ENCODE measurements at places on chromosomes 16 and 17. TPM values are rescaled to one million over a fixed set of nuclear protein-coding genes. Genes with fewer than 3 reads are reported as not detected.
A peak's percentile ranks its signal among the peaks of the same experiment; 100 is the strongest.

- peaks cover 18% of the 10 kb centered on the region for H3K36me3 ChIP-seq
- H3K27me3 ChIP-seq, result no peaks in the 10 kb centered on the region
- peaks cover 39% of the 10 kb centered on the region for H3K4me1 ChIP-seq
- DNase-seq, result no peak
- peak overlapping the region; percentile 71 for H3K27ac ChIP-seq
- H3K4me3 ChIP-seq, result no peak overlapping the region
These were observed 13.7 kb downstream of the TENT4B start for GRCh38 chr16:50166511-50167500.

DNA sequence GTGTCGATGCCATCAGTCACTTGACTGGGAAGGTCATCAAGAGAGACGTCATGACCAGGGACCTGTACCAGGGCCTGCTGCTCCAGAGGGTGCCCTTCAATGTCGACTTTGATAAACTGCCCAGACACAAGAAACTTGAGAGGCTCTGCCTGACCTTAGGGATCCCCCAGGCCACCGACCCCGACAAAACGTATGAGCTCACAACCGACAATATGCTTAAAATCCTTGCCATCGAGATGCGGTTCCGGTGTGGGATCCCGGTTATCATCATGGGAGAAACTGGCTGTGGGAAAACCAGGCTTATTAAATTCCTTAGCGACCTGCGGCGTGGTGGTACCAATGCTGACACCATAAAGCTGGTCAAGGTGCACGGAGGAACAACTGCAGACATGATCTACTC, 69.6 kb upstream of the ENDOV start:
- no peaks in the 10 kb centered on the region for H3K27me3 ChIP-seq
- H3K36me3 ChIP-seq, result peaks cover 90% of the 10 kb centered on the region
- H3K4me1 ChIP-seq, result peaks cover 33% of the 10 kb centered on the region
- DNase-seq, result no peak

SMARCD2 gene
- total RNA-seq, result 152 TPM

GRCh38 chr16:48592839-48593429, 17.0 kb downstream of the N4BP1 start:
- no peak overlapping the region for H3K4me3 ChIP-seq
- no peak for DNase-seq
- H3K27me3 ChIP-seq, result no peaks in the 10 kb centered on the region
- H3K36me3 ChIP-seq, result peaks cover 92% of the 10 kb centered on the region
- no peak overlapping the region for H3K27ac ChIP-seq
- peaks cover 35% of the 10 kb centered on the region for H3K4me1 ChIP-seq

GRCh38 chr17:68734187-68734900, 133.2 kb upstream of the FAM20A start:
- no peaks in the 10 kb centered on the region for H3K36me3 ChIP-seq
- H3K27ac ChIP-seq, result no peak overlapping the region
- no peak for DNase-seq
- no peak overlapping the region for H3K4me3 ChIP-seq
- H3K4me1 ChIP-seq, result no peaks in the 10 kb centered on the region

GRCh38 chr17:44354582-44355561, 8.8 kb downstream of the FAM171A2 start:
- peaks cover 13% of the 10 kb centered on the region for H3K36me3 ChIP-seq
- DNase-seq, result peak; percentile 58
- H3K27ac ChIP-seq, result no peak overlapping the region
- no peak overlapping the region for H3K4me3 ChIP-seq

KSR1 gene
- total RNA-seq, result 47.6 TPM

GRCh38 chr16:22308824-22309520, 11.8 kb downstream of the POLR3E start:
- DNase-seq, result no peak
- H3K4me1 ChIP-seq, result no peaks in the 10 kb centered on the region
- no peaks in the 10 kb centered on the region for H3K27me3 ChIP-seq

DNA sequence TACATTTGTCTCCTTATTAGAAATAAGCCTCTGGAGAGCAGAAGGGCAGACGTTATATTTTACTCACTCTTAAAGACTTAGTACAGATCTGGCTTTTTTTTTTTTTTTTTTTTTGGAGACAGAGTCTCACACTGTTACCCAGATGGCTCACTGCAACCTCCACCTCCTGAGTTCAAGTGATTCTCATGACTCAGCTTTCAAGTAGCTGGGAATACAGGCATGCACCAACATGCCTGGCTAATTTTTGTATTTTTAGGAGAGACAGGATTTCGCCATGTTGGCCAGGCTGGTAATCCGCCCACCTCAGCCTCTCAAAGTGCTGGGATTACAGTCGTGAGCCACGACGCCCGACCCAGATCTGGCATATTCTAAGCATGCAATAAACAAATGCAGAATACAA, 36.4 kb upstream of the TMEM97 start:
- peaks cover 42% of the 10 kb centered on the region for H3K27me3 ChIP-seq
- DNase-seq, result no peak
- H3K27ac ChIP-seq, result no peak overlapping the region
- peaks cover 3% of the 10 kb centered on the region for H3K36me3 ChIP-seq

GRCh38 chr16:27526180-27526579, 23.5 kb downstream of the GTF3C1 start:
- H3K27ac ChIP-seq, result no peak overlapping the region
- no peak for DNase-seq
- H3K4me1 ChIP-seq, result peaks cover under 1% of the 10 kb centered on the region
- no peak overlapping the region for H3K4me3 ChIP-seq

- H3K27ac ChIP-seq, result no peak overlapping the region
- H3K4me1 ChIP-seq, result no peaks in the 10 kb centered on the region
- no peaks in the 10 kb centered on the region for H3K36me3 ChIP-seq
- no peak overlapping the region for H3K4me3 ChIP-seq
These were observed 622.1 kb upstream of the CDH5 start for GRCh38 chr16:65744401-65744800.

DNA sequence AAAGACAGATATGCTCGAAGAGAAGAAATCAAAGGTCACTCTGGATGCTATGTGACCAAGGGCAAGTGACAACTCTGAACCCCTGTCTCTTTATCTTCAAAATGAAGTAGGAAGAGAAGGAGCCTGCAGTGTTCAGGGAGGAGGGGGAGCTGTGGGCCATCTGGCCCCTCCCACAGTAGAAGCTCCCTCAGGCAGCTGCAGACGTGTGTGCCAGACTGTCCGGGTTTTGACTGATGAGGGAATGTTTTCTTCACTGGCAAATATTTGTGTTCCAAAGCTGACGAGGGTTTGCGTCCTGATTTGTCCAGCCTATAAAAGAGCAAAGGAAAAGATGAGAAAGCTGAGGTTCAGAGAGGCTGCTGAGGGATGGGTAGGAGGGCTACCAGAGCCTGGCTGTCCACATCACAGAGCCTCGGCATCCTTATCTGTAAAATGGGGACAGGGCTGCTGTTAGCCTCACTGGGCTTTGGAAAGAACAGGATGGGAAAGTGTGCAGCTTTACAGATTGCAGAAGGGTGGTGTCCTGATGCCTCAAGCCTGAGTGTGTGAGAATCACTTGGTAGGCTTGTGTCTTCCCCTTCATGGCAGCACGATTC, 1.8 kb upstream of the GINS2 start:
- H3K27me3 ChIP-seq, result peaks cover 4% of the 10 kb centered on the region
- H3K4me1 ChIP-seq, result peaks cover 18% of the 10 kb centered on the region
- H3K27ac ChIP-seq, result no peak overlapping the region
- no peak for DNase-seq
- no peak overlapping the region for H3K4me3 ChIP-seq

- no peak overlapping the region for H3K4me3 ChIP-seq
- peaks cover 13% of the 10 kb centered on the region for H3K4me1 ChIP-seq
- no peak for DNase-seq
- H3K36me3 ChIP-seq, result peaks cover 22% of the 10 kb centered on the region
These were observed 33.2 kb downstream of the TUBD1 start for GRCh38 chr17:59859444-59860025.

GRCh38 chr16:30651124-30652004, 604 bp downstream of the PRR14 start:
- peaks cover 39% of the 10 kb centered on the region for H3K36me3 ChIP-seq
- peak; percentile 85 for DNase-seq
- no peaks in the 10 kb centered on the region for H3K27me3 ChIP-seq
- H3K4me3 ChIP-seq, result peak overlapping the region; percentile 96
- H3K27ac ChIP-seq, result peak overlapping the region; percentile 95

CYGB gene
- total RNA-seq, result not detected

GRCh38 chr16:74726716-74727115, 26.1 kb upstream of the MLKL start:
- no peak overlapping the region for H3K4me3 ChIP-seq
- no peaks in the 10 kb centered on the region for H3K27me3 ChIP-seq
- H3K36me3 ChIP-seq, result no peaks in the 10 kb centered on the region
- H3K4me1 ChIP-seq, result peaks cover 8% of the 10 kb centered on the region
- DNase-seq, result peak; percentile 37

GRCh38 chr17:8151641-8152111, 528 bp downstream of the PER1 start:
- H3K27me3 ChIP-seq, result no peaks in the 10 kb centered on the region
- peak; percentile 43 for DNase-seq
- peak overlapping the region; percentile 84 for H3K27ac ChIP-seq
- peak overlapping the region; percentile 84 for H3K4me3 ChIP-seq

SPATA22 gene
- not detected for total RNA-seq

GAS2L2 gene
- not detected for total RNA-seq

GRCh38 chr17:7717756-7718350, 309 bp downstream of the DNAH2 start:
- H3K36me3 ChIP-seq, result no peaks in the 10 kb centered on the region
- peak overlapping the region; percentile 70 for H3K4me3 ChIP-seq

GRCh38 chr17:65130832-65131231, 6.3 kb upstream of the RGS9 start:
- H3K4me3 ChIP-seq, result no peak overlapping the region
- no peak overlapping the region for H3K27ac ChIP-seq
- peaks cover 7% of the 10 kb centered on the region for H3K4me1 ChIP-seq
- peaks cover 19% of the 10 kb centered on the region for H3K27me3 ChIP-seq
- H3K36me3 ChIP-seq, result no peaks in the 10 kb centered on the region

- no peak for DNase-seq
- H3K27ac ChIP-seq, result no peak overlapping the region
- H3K36me3 ChIP-seq, result peaks cover 40% of the 10 kb centered on the region
- H3K4me1 ChIP-seq, result peaks cover 37% of the 10 kb centered on the region
These were observed 21.4 kb downstream of the HIC1 start for GRCh38 chr17:2076087-2076984.

- peak overlapping the region; percentile 95 for H3K4me3 ChIP-seq
- peak; percentile 71 for DNase-seq
- peak overlapping the region; percentile 96 for H3K27ac ChIP-seq
- H3K4me1 ChIP-seq, result peaks cover 59% of the 10 kb centered on the region
- H3K27me3 ChIP-seq, result no peaks in the 10 kb centered on the region
These were observed 879 bp downstream of the SLFN5 start for GRCh38 chr17:35243561-35244340.

PIPOX gene
- total RNA-seq, result 1.4 TPM

DNA sequence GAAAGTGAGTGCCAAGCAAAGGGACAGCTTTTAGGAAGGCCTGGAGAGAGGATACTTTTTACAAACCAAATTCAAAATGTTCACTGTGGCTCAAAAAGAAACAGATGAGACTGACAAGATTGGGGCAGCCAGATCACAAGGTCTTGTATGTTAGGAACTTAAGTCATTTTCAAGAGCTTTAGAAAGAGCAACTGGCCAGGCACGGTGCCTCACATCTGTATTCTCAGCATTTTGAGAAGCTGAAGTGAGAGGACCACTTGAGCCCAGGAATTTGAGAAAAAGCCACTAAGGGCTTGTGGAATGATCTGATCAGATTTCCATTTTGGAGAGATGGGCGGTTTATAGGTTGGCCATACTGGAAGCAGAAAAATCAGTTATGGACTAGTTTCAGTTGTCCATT, 17.2 kb downstream of the SPAG9 start:
- no peak overlapping the region for H3K4me3 ChIP-seq
- H3K36me3 ChIP-seq, result peaks cover 11% of the 10 kb centered on the region
- DNase-seq, result no peak
- H3K27me3 ChIP-seq, result no peaks in the 10 kb centered on the region
- H3K27ac ChIP-seq, result no peak overlapping the region

DNA sequence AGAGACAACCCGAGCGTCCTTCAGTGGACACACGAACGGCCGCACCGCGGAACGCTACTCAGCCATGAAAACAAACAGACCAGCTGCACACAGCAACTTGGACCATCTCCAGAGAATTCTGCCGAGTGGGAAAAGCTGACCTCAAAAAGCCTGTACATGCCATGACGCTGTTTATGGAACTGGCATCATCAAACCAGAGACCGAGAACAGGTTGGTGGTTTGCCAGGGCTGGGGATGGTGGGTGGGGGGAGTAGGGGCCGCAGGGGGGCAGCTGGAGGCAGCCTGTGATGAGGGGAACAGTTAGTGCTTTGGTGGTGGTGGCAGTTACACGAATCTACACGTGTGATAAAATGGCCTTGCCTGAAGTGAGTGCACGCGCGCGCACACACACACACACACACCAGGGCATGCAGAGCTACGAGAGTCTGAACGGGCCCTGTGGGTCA, 169.8 kb downstream of the LAT start:
- DNase-seq, result no peak
- H3K4me3 ChIP-seq, result no peak overlapping the region
- H3K36me3 ChIP-seq, result peaks cover 10% of the 10 kb centered on the region
- no peak overlapping the region for H3K27ac ChIP-seq
- peaks cover 29% of the 10 kb centered on the region for H3K4me1 ChIP-seq

GPR179 gene
- not detected for total RNA-seq

GRCh38 chr17:36727577-36727976, 126.2 kb downstream of the MRM1 start:
- H3K27me3 ChIP-seq, result peaks cover 15% of the 10 kb centered on the region
- H3K4me3 ChIP-seq, result no peak overlapping the region
- peaks cover 45% of the 10 kb centered on the region for H3K4me1 ChIP-seq
- no peak for DNase-seq

DNA sequence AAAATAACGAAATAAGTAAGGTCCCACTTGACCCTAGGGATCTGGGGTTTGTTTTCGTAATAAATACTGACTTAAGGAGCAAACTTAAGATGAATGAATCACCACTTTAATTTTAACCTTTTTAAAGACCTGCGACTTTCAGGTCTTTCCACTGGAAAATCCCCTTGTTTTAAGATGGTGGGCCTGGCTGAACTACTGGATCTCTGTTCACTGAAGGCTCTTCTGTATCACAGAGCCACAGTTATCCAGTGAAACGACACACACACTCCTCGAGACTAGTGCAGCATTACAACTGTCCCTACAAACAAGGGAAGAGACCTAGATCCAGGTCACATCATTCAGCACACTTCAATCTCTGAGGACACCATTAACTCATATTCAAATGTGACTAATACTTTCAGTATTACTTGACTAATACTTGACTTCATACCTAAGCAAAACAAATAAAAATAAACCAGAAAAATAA, 299.0 kb downstream of the CEP112 start:
- DNase-seq, result no peak
- H3K4me1 ChIP-seq, result no peaks in the 10 kb centered on the region
- H3K27me3 ChIP-seq, result no peaks in the 10 kb centered on the region

PRSS8 gene
- not detected for total RNA-seq

CRHR1 gene
- total RNA-seq, result not detected

Measured in activated CD4-positive, alpha-beta memory T cell treated with anti-CD3 and anti-CD28 coated beads, Interleukin-2, amount 10 ng/mL, durations not matched to agents 7 days and 5 days (primary cell).